ENCODE measurements at places on chromosomes 7 and 10.

DNA sequence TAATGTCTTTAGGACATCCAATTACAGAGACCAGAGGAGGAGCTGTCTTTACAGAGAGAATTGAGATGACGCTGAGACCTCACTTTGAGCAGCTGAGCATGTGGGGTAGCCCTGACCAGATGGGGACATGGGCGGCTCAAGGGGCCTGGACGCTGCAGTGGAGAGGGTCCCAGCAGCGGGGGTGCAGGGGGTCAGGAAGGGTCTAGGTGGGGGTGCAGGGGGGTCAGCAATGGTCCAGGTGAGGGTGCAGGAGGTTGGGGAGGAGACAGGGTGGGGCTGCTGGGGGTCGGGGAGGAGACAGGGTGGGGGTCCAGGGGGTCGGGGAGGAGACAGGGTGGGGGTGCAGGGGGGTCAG, 43.2 kb upstream of the CFAP46 start:
- no peak for DNase-seq

DNA sequence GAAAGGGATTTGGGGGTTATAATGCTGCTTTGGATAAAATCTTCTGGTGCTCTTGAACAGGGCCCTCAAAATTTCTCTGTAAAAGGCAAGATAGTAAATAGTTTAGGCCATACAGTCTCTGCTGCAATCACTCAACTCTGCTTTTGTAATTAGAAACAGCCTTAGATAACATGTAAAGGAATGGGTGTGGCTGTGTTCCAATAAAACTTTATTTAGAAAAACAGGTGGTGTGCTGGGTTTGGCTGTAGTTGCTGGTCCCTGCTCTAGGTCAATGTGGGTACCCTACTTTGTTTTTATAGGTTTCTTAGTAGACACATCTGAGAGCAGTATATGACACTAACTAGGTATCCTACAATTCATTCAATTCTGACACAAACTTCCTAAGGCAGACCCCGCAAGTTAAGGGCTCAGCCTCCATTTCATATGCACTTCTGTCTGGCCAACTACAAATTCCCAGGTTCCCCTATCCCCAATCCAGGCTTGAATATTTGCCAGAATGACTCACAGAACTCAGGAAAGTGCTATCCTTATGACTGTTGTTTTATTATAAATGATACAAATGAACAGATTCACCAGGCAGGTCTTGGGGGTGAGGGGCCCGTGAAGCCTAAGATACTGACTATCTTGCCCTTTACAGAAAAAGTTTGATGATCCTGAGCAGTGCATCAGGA, 349.9 kb downstream of the RPS24 start:
- DNase-seq, result no peak

DNA sequence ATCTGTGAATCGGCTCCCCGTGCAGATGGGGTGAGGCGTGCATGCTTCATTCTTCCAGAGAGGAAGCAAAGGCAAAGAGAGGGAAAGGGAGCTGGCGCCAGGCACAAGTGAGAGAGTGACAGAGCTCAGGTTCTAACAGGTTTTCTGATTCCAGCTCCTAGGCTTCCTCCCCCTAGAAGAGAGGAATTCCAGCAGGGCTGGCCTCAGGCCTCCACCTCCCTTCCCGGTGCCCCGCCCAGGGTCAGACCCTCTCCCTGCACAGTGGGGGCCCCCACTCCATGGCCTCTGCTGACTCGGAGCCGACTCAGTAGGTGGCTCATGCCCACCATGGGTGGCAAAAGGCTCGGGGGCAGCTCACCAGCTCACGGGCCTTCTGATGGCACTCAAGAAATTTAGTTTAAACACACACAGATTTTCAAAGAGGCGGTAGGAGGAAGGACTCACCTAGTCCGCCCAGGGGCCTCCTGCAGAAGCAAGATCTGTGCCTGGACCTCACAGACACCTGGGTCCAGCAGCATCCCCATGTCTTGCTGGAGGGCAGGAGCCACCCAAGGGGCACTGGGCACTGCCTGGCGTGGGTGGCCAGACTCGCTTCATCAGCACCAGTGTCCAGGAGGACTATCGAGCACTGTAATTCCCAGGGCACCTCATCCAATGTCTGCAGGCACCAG, 183.5 kb downstream of the MAD1L1 start:
- no peak for DNase-seq

DNA sequence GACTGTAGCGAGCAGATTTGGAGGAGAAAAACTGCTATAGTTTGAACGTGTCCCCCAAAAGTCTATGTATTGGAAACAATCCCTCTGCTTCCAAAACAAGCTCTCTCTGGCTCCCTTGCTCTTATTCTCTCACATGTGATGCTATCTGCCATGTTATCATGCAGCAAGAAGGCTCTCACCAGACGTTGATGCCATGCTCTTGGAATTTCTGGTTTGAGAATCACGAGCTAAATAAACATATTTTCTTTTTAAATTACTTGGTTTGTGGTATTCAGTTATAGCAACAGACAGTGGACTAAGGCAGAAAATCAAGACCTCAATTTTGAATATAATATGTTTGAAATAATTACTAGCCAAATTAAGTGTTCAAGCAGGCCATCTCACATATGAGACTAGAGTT, 17.5 kb upstream of the GNAT3 start:
- no peak for DNase-seq

DNA sequence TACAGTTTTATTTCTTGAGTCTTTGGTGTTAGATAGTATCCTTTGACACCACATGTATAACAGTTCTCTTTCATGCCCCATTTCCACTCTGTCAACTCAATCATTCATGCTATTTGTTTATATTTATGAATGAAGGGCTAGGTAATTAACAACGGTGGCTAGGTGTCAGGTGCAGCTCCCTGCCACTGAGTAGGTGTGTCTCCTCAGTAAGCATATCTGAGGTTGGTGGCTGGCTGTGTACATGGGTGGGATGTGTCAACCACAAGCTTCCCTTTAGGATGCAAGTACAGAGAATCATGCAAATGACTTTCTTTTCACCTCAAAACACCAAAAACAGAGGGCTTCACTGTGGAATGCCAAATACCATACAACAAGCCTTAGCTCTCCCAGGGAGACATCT, 83.4 kb downstream of the ZNF365 start:
- no peak for DNase-seq

- no peak for DNase-seq
Measured at GRCh38 chr10:30943451-30943850, 88.2 kb downstream of the ZNF438 start.

DNA sequence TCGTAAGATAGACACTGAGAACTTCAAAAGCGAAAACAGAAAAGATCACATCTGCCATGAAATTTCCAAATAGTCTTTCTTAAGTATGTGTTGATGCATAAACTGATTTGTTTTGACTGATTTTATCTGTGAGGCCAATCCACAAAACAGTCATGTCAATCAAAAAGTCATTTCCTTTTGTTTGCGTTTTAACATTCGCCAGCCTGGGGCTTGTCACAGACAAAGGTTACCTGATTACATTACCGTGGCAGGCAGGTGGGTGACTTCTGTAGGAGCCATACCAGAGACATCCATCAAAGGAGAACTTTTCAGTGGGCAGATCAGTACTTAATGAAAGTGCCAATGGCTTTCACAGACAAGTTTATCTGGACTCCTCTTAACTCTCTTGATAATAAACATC, 45.5 kb upstream of the BET1 start:
- no peak for DNase-seq

DNA sequence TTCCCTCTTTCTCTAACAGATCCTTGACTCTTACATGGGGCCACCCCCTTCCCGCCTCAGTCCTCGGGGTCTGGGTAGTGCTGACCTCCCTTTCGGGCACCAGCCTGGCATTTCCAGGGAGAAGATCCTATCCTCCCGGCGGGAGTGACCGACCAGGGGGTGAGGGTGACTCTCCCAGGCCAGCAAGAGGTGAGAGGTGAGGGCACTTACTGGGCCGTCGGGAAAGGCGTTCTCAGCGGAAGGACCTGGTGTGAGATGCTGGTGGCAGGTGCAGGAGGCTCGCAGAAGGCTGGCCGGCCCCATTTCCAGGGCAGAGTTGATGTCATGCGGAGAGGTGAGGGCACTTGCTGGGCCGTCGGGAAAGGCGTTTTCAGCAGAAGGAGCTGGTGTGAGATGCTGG, 4.2 kb upstream of the FOXL3 start:
- no peak for DNase-seq

DNA sequence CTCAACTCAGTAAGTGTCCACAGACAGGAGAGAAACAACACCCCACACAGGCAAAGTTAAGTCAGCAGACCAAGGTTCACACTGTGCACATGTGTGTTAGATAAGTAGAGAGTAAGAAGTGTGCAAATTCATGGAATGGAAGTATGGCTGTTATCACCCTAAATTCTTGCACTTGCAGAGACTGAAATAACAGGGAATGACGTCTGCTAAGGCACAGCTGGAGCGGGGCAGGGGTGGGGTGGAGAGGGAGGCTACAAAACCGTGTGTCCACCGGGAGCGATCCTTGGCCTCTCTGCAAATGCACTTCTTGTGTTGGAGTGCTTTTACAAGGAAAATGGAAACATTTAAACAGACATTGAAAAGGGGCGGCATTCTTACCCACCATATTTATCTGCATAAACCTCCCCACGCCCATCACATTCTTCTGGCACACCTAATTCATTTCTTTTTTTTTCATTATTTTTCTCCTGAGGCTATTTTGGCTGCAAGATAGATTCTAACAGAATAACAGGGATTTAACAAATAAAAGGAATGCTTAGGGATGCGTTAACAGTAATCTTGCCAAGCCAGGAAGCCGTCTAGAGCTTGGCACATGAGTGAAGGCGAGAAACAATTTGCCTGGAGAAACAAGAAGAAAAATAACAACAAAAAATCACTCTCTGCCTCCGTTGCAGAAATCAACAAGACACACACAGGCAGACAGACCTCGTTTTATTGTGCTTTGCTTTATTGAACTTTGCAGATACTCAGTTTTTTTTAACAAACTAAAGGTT, 30.1 kb downstream of the TNS3 start:
- DNase-seq, result no peak

DNA sequence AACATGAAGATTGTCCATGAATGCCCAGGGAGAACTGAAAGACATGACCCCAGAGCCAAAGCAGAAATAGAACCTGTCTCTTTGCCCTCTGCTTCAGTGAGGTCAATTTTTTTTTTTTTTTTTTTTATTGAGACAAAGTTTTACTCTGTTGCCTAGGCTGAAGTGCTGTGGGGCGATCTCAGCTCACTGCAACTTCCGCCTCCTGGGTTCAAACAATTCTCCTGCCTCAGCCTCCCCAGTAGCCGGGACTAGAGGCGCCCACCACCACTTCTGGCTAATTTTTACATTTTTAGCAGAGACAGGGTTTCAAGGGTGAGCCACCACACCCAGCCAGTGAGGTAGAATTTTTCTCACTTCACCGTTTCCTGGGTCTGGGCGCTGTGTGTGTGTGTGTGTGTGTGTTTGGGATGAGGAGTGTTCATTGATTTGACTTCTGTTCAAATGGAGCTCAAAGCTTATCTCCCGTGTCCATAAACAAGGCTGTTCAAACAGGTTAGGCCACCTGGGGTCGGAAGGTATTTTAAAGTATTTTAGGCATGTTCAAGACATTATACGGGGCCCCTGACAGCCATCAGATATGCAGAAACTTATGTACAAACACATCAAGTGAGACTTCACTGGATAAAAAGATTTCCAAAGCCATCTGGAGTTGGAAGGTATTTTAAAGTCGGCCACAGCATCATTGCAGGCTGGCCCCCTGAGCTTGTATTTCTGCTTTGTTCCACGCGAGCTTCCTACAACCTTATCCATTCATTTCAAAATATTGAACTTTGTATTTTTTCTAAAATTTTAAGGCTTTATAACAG, 93.8 kb downstream of the MAP3K8 start:
- no peak for DNase-seq

Data from HEK293T (cell line).